ENCODE measurements at places on chromosomes 2 and 18.

DNA sequence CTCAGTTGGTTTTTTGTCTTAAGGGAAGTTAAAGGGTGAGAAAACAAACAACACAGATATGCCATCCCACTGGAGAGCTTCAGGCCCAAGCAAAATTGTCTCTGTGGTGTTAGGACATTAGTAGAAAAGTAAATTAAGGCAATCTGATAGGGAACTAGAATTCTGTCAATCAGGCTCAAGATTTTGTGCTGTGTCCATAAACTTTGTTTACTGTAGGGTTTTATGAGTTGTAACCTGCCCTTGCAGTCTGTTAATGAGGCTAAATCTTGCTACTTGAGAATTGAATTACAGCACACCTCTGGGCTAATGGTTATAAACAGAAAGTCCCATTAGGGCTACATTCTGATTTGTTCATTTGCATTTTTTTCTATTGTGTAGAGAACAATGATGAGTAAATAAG lies 78.0 kb upstream of the OTX1 start:
- no peaks in the 10 kb centered on the region for H3K27me3 ChIP-seq

GRCh38 chr2:238142382-238143205 lies 4.1 kb downstream of the KLHL30 start:
- H3K27ac ChIP-seq, result no peak overlapping the region
- H3K27me3 ChIP-seq, result no peaks in the 10 kb centered on the region
- DNase-seq, result no peak
- no peaks in the 10 kb centered on the region for H3K36me3 ChIP-seq
- peaks cover 12% of the 10 kb centered on the region for H3K4me1 ChIP-seq

DNA sequence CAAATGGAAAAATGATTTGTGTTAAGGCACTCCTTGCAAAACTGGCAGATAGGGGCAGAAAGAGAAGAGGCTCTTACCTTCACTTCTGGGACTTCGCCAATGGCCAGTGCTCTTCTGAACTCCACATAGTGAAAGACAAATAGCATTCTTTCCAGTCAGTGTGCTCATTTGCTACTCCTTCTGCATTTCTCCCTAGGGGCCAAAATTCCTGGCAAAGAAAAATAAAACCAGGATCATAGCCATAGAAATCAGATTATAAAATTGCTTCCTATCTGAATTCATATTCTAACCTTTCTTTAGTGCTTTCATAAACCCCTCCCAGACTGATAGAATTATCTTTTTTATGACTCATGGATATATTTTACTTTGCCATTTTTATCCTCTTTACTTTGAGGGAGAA lies 56.9 kb upstream of the PELI1 start:
- H3K27ac ChIP-seq, result no peak overlapping the region
- H3K4me3 ChIP-seq, result no peak overlapping the region
- peaks cover 3% of the 10 kb centered on the region for H3K36me3 ChIP-seq
- no peak for DNase-seq

DNA sequence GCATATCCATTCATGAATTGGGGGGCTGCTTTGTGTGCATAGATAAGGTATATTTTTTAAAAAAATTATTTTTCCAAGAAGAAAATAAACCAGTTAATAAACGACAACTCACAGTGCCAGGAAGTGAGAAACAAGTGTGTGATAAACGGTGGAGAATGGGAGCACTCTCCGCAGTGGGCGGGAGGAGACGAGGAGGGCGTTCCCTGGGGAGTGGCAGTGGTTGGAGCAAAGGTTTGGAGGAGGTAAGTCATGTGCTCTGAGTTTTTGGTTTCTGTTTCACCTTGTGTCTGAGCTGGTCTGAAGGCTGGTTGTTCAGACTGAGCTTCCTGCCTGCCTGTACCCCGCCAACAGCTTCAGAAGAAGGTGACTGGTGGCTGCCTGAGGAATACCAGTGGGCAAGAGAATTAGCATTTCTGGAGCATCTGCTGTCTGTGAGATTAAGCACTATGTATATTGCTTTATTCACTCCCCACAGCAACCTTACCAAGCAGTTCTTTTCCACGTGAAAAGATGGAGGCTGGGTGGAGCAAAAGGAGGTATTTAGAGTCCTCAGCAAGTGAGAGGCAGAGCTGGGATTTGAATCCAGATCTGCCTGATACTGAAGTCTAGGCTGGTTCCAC lies 27.0 kb upstream of the CASP8 start:
- peak overlapping the region; percentile 95 for H3K27ac ChIP-seq
- DNase-seq, result peak; percentile 80
- H3K36me3 ChIP-seq, result peaks cover 24% of the 10 kb centered on the region

DNA sequence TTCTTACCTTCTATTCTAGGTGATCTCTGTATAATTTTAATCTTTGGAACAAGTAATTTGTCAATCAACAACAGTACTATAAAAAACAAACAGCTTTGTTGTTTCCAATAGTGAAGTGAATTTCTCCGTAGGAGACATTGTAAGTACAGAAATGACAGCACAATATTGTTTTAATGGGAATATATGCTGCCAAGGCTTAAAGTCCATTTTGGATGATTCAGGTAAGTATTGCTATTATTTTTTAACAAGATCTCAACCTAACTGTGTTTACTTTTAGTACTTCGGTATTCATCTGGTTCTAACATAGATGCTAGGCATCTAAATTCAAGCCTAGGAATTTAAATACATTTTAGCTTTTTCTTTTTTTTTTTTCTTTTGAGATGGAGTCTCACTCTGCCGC lies 105.8 kb downstream of the MEP1B start:
- no peaks in the 10 kb centered on the region for H3K36me3 ChIP-seq
- H3K27me3 ChIP-seq, result peaks cover 5% of the 10 kb centered on the region
- H3K4me1 ChIP-seq, result no peaks in the 10 kb centered on the region
- H3K4me3 ChIP-seq, result no peak overlapping the region
- no peak for DNase-seq
- no peak overlapping the region for H3K27ac ChIP-seq

DNA sequence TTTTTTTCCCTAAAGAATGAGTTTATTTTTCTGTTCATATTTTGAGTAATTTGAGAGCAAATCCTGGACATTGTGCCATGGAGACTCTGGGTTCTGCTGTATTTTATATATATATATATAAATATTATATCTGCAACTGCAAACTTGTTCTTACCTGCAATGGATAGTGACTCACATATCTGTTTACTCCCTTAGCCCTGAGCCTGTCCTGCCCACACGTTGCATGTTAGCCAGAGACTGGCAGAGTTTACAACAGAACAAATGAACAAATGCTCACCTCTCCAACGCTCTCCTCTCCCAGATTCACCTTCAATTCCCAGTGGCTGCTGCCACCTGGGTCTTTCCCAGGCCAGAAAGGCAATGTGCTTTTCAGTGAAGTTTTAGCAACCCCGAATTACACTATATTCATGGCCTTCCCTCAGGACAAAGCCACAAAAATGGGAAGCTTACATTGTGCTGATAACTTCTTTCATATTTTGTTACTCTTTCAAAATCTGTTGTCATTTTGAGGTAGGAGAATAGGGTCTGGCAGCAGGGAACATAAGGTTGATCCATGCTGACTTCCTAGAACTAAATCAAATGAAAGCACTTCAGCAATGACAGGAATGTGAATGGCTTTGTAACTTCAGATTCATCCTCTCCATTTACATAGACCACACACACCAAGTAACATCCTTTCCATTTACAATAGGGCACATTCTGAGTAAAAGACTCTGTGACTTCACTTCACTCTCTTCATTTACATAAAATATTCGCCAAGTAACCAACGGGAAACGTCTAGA lies 105.4 kb upstream of the FAM110C start:
- no peak overlapping the region for H3K4me3 ChIP-seq
- no peak overlapping the region for H3K27ac ChIP-seq
- peaks cover 66% of the 10 kb centered on the region for H3K27me3 ChIP-seq
- H3K36me3 ChIP-seq, result no peaks in the 10 kb centered on the region
- no peak for DNase-seq
- H3K4me1 ChIP-seq, result no peaks in the 10 kb centered on the region

DNA sequence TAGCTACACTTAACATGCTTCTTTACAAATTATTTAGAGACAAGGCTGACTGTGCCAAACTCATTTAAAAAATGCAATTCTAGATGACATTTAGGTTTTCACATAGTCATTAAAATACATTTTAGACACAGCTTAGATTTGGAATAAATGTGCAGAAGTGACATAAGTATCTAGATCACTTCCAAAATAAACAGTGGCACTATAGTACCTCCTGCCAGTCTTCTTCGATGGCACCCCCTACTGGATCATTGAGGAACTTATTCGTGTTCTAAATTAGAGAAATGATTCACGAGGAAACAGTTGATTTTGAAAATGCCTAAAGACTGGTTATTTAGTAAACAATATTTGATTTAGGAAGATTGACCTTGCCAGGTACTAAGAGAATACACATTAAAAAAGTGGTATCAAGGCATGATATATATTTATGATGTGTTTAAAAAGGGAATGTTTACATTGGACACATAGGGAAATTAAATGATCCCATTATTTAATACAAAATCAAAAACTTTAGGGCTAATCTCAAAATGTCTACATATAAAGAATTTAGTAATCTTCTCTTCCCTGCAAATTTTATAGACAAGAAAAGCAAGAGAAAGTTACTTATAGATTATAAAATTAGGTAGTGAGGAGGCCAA lies 323.9 kb downstream of the XIRP2 start:
- no peak overlapping the region for H3K4me3 ChIP-seq
- DNase-seq, result no peak
- H3K27ac ChIP-seq, result no peak overlapping the region
- H3K36me3 ChIP-seq, result peaks cover 3% of the 10 kb centered on the region

GRCh38 chr2:69386360-69386759 lies 667 bp downstream of the GFPT1 start:
- peak overlapping the region; percentile 88 for H3K4me3 ChIP-seq
- DNase-seq, result no peak
- peaks cover 6% of the 10 kb centered on the region for H3K36me3 ChIP-seq
- H3K27ac ChIP-seq, result peak overlapping the region; percentile 97

DNA sequence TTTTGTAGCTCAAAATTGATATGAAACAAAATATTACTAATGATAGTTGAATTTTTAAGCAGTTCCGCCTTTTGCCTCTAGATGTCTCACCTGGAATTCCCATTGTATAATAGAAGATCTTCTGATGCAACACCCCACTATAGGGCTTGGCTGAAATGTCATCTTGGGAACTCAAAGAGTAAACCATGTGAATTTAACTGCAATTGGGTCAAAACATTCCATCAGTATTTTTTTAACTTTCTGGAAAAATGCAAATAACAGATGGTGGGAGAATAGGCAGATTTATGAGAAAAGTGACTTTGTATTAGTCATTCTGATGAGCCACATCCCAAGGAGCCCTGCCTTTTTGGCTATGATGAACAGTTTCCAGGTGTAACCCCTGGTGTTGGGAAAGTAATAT lies 489.9 kb downstream of the NYAP2 start:
- no peaks in the 10 kb centered on the region for H3K36me3 ChIP-seq
- no peaks in the 10 kb centered on the region for H3K4me1 ChIP-seq
- no peak overlapping the region for H3K4me3 ChIP-seq
- DNase-seq, result no peak

DNA sequence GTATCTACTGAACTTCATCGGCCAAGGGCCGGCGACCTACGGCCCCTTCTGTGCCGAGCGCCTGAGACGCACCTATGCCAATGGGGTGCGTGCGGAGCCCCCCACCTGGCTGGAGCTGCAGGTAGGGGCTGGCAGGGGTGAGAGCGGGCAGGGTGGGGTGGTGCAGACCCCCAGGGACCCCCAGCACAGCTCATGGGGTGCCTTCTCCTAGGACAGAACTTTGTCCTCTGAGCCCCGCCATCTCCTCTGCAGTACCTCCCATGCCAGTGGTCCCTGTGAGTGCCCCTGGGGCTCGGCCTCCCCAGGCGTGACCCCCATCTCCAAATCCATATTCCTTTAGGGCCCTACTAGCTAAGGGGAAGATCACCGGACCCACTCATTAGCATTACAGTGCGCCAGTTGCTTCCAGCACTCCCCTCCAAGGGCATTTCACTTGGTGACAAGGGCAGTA lies 23.9 kb upstream of the GPR17 start:
- H3K27me3 ChIP-seq, result peaks cover 65% of the 10 kb centered on the region
- no peak overlapping the region for H3K4me3 ChIP-seq
- no peak for DNase-seq
- peaks cover 7% of the 10 kb centered on the region for H3K36me3 ChIP-seq

- no peak overlapping the region for H3K27ac ChIP-seq
- H3K4me3 ChIP-seq, result no peak overlapping the region
- no peak for DNase-seq
These were observed 31.7 kb downstream of the ONECUT2 start for GRCh38 chr18:57466745-57467409.

- H3K36me3 ChIP-seq, result no peaks in the 10 kb centered on the region
- no peak overlapping the region for H3K27ac ChIP-seq
- peaks cover 2% of the 10 kb centered on the region for H3K4me1 ChIP-seq
- DNase-seq, result no peak
These were observed 20.3 kb downstream of the ANKRD30B start for GRCh38 chr18:14768241-14768640.

DNA sequence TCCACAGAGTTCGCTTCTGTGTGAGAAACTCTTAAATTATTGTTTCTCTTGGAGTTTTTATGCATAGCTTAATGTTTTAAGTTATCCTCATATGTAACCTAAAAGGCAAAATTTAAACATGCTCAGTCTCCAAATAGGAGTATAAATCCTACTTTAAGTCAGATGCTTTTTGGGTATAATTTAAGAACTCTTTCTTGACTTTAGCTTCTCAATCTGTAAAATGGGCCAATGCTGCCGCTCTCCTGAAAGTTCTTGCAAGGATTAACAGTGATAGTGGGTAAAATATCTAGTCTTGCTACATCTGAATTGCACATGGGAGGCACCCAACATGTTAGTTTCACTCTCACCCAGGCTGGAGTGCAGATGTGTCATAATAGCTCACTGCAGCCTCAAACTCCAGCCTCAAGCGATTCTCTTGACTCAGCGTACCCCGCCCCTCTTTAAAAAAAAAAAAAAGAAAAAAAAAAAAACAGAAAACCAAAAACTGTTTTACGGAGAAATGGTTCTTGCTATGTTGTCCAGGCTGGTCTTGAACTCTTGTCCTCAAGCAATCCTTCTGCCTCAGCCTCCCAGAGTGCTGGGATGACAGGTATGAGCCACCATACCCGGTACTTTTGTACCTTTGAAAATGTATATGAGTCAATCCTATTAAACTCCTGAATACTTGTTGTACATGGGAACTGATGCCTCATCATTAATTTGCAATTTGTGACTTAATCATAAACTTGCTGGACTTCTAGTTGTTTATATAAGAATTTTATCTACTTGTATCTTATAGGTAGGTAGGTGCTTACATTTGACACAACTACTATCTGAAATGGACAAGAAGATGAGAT lies 1.8 kb downstream of the FBXO48 start:
- peak overlapping the region; percentile 99 for H3K4me3 ChIP-seq
- peaks cover 13% of the 10 kb centered on the region for H3K36me3 ChIP-seq
- peak overlapping the region; percentile 98 for H3K27ac ChIP-seq
- DNase-seq, result peak; percentile 46
- no peaks in the 10 kb centered on the region for H3K27me3 ChIP-seq
- peaks cover 24% of the 10 kb centered on the region for H3K4me1 ChIP-seq

- H3K4me3 ChIP-seq, result no peak overlapping the region
- peaks cover 44% of the 10 kb centered on the region for H3K36me3 ChIP-seq
- no peaks in the 10 kb centered on the region for H3K27me3 ChIP-seq
These were observed 57.2 kb downstream of the INPP5D start for GRCh38 chr2:233117351-233117750.
